Epithelial cell of esophagus (primary cell): ENCODE measurements at places on chromosomes 11 and 22.

- DNase-seq = peak; percentile 70
Observed at GRCh38 chr11:100930185-100930778, 199.3 kb downstream of the PGR start.

- DNase-seq = peak; percentile 90
Observed at GRCh38 chr11:19660076-19660475, 52.6 kb upstream of the NAV2 start.

DNA sequence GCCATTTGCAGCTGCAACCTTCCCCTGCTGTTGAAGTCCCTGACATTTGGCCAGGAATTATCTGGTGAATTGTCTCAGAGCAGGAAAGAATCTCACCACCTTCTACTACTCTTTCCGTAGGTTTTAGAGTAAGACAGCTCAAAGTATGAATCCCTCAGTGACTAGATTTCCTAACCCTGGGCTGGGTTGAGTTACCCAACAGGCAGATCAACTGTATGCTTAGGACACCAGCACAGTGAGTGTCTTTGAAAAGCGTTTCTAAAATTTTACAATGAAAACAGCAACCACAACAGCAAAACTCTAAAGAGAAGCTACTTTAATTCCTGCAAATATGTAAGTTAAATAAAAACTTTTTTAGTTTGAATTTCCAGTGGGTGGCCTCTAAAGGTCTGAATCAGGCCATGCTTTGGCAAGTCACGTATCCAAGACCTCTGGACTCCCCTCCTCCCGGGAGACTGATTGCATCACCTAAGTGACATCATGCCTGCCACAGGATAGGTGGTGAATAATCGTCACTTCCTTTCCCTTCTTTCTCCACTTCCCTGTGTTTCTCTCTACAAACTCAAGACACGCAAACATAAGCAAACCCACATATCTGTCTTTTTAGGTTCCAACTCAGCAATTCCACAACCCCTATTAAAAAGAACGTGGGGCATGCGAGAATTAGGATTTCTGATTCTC, 7.8 kb downstream of the OR8B12 start:
- peak; percentile 35 for DNase-seq

DNA sequence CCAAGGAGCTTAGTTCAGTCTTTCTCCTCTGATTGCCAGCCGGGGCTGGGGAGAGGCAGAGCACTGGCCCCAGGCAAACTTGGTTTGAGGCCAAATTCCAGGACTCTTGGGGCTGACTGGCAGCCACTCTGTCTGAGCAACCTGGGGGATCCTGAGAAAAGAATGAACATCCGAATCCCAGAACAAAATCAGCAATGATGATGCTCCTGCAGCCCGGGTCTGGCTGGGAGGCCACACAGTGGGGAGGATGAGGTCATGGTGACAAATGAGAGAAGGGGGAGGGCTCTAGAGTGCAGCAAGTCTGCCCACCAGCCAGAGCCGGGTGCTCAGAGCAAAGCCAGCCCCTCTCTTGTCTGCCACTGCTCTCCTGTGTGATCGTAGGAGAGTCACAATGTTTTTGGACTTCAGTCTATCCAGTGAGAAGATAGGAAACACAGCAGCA, 71.8 kb upstream of the PAX6 start:
- no peak for DNase-seq

DNA sequence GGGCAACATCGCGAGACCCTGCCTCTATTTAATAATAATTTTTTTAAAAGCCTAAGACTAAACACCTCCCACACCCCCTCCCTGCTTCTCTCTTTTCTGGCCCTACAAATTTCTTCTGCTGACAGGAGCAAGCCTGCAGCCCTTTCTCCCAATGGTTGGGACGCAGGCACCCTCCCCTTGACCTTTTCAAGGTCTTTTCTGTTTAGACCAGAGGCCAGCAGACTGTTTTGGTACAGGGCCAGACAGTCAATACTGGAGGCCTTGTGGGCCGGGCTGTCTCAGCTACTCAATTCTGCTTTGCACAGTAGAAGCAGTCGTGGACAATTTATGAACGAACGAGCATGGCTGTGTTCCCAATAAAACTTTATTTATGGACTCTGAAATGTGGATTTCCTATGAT, 92.3 kb downstream of the SCN3B start:
- no peak for DNase-seq

- DNase-seq = peak; percentile 43
Observed at GRCh38 chr11:130001461-130002351, 929 bp downstream of the PRDM10 start.

DNA sequence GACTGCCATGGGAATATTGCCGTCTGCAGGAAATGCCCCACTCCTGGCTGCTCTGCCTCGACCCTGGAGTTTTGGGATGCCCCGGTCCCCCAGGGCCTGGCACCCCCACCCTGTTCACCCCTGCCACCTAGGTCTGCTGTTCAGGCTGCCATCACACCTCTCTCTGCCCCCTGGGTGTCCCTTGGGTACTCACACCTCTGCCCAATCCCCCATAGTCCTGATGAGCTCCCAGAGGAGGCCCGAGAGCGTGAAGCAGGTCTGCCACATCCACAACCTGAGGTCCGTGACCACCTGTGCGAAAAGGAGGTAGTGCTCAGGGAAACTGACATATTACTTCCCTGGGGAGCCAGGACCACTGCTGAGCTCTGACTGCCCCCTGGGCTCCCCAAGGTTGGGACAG, 20.2 kb upstream of the DRICH1 start:
- DNase-seq = no peak

DNA sequence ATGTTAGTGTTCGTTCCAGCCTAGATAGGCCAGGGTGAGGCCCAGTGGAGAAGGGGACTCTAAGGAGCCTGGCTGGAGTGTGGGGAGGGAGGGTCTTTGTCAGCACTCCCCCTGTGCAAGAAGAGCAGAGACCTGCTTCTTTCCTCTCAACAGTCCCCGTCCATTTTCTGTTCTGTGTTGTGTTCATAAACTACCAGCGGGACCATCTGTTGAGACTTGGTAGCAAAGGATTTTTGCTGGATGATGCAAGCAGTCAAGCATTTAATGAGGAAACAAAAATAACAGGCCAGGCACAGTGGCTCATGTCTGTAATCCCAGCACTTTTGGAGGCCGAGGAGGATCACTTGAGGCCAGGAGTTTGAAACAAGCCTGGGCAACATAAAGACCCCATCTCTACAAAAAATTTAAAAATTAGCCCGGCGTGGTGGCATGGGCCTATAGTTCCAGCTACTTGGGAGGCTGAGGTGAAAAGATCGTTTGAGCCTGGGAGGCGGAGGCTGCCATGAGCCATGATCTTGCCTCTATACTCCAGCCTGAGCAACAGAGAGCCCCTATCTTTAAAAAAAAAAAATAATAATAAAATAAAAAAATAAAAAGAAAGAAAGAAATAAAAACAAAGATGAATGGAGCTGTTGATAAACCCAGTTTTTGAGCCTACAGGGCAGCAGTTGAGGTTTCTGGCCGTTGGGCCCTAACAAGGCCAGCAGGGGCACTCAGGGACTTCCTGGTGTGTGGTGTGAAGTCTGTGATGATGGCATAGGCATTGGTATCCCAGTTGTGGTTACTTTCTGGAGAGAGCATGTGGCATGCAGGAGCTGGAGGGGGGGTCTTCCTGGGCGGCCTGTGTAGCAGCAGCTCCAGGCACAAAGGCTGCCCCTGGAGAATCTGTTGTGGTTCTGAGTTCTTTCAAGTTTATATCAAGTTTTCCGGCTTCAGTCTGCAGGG, 1.7 kb upstream of the TXNRD2 start:
- DNase-seq = peak; percentile 86

DNA sequence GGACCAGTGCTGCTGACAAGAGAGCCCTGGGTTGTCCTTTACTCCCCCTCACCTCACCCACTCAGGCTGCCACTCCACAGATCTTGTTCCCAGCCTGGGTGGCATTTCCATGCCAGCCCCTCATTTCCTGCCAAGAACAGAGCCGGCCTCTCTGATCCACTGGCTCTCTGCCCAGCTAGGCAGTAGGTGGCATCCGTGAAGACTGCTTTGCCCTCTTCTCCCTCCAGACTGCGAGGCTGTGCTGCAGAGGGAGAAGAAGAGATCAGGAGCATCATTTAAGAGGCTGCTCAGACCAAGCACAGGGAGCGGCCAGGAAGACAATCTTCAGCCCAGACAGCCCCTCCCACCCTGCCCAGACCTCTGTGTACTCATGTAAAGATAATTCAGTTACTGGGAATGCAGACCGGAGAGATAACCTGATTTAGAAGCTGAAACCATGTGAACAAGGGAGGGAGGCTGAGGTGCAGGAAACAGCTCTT, 126.9 kb upstream of the NCAM1 start:
- no peak for DNase-seq

- no peak for DNase-seq
Observed at GRCh38 chr11:125274774-125275173, 110.2 kb downstream of the PKNOX2 start.

DNA sequence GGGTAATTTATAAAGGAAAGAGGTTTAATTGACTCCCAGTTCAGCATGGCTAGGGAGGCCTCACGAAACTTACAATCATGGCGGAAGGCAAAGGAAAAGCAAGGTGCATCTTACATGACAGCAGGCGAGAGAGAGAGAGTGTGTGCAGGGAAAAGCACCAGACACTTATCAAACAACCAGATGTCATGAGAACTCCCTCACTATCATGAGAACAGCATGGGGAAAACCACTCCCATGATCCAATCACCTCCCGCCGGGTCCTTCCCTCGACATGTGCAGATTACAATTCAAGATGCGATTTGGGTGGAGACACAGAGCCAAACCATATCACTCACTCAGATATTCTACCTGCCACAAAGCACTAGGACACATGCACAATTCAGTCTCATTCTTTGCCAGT, 48.1 kb upstream of the HMGXB4 start:
- DNase-seq = no peak

- no peak for DNase-seq
Observed at GRCh38 chr11:44498089-44498871, 67.2 kb upstream of the CD82 start.

- DNase-seq = no peak
Observed at GRCh38 chr22:41915786-41916493, 1.1 kb upstream of the SHISA8 start.

GRCh38 chr11:122304306-122304705, 188.3 kb upstream of the BLID start:
- no peak for DNase-seq

GRCh38 chr22:42368379-42369249, 63.6 kb downstream of the NFAM1 start:
- DNase-seq = no peak

GRCh38 chr11:132405728-132406127, 1035.3 kb downstream of the NTM start:
- no peak for DNase-seq

DNA sequence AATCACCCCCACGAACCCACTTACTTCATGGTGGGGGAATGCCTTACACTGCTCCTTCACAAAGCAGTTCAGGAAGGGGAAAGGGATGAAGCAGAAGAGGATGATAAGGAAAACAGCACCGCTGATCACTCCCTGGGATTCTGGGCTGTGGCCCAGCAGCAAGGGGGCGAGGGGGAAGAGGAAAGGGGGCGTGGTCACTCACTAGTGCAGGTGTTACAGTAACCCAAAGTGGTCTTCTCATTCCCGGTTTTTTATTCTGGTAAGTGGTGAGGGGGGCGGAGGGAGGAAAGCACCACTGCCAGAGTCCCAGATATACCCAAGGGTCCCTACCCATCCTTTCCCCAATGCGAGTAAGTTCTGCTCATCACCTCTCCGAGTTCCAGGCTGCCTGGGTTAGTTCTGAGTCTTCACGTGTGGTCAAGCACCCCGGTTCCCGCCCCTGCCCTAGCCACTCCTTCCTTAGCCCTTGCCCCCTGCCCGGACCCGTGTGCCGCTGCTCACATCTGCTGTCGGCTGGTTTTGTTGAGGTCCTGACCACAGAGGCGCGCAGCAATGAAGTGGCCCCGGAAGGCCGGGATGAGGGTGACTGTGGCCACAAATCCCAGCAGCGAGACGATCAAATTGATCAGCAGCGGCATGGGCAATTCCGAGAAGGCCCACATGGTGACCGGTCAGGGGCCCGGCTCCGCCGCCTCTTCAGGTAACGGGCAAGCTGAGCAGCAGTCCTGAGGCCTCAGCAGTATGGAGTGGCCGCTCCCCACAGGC, 477 bp downstream of the DPAGT1 start:
- DNase-seq = no peak

DNA sequence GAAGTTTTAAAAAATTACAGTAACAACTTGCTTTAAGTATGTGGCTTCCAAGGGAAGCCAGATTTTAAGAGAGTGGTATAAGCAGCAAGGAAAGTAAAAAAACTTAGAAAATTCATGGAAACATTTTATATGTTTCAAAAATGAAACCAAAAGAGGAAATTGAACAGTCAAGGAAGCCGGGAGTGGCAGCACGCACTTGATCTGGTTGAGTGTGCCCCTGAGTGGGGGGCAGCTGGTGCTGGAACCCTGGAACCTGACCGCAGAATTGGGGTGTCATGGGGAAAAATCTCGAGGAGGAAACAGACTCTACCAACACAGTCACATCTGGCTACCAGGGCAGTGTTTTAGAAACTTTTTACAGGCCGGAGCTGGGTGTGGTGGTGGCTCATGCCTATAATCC, 14.0 kb downstream of the MICALL1 start:
- DNase-seq = no peak

- DNase-seq = no peak
Observed at GRCh38 chr11:92659793-92660192, 309.7 kb upstream of the MTNR1B start.

- no peak for DNase-seq
Observed at GRCh38 chr11:126888115-126888712, 112.4 kb downstream of the KIRREL3 start.
